ENCODE measurements at places on chromosomes 1 and 21.

- no peak for DNase-seq
These were observed 14.2 kb downstream of the UTP11 start for GRCh38 chr1:38026592-38027200.

DNA sequence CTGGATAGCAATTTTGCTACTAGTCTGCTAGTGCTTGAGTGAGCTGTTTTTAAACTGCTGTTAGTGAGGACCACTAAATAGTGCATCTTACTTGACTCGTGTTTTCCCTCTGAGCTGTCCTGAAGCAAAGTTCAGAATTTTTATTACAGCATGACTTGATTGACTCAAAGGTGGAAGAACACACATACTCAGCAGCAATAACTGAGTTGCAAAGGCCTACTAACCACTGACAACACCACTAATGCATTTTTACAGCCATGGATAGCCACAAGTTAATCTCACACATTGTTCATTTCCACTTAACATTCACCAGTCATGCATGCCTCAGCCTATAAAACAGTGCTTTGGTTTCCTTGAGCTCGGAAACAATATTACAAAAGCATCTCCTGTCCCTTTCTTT, 148.7 kb downstream of the RUNX1 start:
- no peak for DNase-seq

GRCh38 chr1:157007306-157007705, 38.2 kb downstream of the ARHGEF11 start:
- DNase-seq = no peak

- no peak for DNase-seq
These were observed 67.5 kb downstream of the CLIC6 start for GRCh38 chr21:34736116-34736874.

GRCh38 chr1:21608798-21609197, 60.4 kb downstream of the RAP1GAP start:
- DNase-seq = no peak

GRCh38 chr1:39134768-39135333, 69.6 kb upstream of the MACF1 start:
- DNase-seq = no peak

GRCh38 chr1:224632921-224633321, 16.8 kb downstream of the CNIH3 start:
- no peak for DNase-seq

DNA sequence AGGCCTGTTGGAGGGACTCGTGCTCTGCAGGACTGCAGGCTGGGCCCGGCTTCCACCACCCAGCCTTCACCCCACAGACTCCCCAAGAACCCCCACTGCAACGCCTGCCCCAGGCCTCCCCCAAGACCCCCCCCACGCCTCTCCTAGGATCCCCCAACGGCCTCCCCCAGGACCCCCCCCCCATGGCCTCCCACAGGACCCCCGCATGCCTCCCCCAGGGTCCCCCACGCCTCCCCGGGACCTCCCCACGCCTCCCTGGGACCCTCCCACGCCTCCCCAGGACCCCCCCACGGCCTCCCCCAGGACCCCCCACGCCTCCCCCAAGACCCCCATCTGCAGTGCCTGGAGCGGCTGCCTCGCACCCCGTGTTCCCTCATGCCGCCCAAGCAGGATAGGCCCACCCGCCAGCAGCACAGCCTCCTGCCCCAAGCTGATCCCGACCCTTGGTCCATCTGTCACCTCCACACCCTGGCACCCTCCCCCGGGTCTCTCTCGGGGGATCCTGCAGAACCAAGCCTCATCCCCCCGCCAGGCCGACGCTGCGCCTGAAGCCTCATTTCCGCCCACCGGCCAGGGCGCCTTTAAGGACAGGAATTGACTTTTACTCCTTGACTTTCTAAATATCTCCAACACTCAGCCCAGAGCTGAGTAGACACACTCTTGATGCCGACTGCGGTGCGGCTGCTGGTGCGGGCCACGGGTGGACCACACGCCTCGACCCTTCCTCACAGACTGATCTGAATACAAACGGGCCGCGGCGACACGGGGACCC, 14.1 kb upstream of the RNF223 start:
- no peak for DNase-seq

DNA sequence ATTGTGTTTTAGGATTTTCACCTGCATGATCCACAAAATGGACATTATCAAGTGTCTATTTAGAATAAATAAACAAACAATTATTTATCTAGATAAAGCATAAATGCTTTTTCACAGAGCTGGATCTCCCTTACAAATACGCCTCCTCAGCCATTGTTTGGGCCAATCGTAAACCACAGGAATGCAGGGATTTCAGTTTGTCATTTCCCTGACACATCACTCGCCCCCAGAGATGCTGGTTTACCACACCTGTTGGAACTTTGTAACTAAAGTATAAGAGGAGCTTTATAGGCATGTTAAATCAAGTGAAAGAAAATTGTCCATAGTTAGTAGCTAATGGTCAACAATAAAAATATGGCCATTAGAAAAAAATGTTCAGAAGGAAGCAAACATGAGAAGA, 40.3 kb downstream of the GPR88 start:
- no peak for DNase-seq

GRCh38 chr1:150516050-150516591, 569 bp downstream of the FALEC start:
- no peak for DNase-seq

DNA sequence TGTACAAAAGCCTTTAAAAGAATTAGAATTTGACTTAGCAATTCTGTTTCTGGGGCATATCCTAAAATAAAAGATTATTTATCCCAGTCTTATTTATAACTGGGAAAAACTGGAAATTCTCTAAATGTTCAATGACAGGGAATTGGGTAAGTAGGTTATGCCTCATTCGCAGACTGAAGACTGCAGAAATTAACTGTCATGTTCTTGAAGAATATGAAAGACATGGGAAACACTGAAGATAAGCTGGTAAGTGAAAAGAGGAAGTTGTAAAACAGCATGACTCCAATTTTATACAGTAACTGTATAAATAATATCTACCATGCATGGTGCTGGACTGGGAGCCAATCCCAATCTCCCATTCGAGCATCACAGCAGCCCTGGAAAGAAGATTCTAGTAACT, 50.6 kb upstream of the SLC2A1 start:
- DNase-seq = no peak

DNA sequence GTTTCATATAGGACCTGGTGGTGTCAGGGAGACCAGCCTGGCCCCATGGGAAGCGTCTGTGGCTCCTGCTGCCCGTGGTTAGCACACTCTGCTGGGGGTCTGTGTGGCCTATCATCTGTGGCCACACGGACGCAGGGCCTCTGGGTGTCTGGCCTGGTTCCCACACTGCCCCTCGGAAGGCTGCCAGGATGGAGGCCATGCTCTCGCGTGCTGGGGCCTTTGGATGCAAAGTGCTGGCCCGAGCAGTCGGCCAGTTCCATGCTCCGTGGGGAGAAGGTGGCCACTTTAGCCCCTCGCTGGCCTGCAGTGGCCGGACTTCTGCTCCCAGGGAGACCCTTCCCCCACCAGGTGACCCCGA, 20.8 kb upstream of the LRRC3 start:
- no peak for DNase-seq

- no peak for DNase-seq
These were observed 330.0 kb upstream of the PLD5 start for GRCh38 chr1:242854466-242854865.

- no peak for DNase-seq
These were observed 26.4 kb downstream of the CAPN2 start for GRCh38 chr1:223738465-223739365.

DNA sequence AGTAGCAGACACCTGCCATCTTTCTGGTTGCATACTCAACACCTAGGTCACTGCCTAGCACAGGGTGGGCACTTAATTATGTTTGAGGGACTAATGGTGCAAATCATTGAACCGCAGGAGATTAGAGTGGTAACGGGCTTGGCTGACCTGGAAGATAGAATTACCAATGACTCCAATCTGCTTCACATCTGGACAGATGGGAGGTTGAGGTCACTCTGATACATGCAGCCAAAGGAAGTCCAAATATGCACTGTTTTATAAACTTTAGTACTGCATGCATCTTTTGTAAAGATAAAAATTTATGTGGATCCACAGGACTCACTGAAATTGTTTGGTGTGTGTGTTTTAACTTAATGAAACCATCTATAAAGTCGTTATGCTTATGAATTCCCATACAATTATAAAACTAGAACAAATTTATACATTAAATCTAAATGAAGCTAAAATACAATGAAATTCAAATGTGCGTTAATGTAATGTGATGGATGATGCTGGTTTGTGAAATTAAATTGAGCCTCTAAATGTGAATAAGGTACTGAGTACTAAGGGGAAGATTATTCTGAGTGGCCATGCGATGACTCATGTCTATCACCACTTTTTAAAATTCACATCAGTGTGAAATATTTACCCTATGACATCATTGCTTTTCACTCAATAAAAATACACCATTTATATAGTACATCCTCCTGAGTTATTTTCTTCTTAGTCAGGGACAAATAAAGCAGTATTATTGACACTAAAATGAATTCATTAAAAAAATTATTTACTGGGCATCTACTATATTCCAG, 224.7 kb upstream of the FAM78B start:
- no peak for DNase-seq

DNA sequence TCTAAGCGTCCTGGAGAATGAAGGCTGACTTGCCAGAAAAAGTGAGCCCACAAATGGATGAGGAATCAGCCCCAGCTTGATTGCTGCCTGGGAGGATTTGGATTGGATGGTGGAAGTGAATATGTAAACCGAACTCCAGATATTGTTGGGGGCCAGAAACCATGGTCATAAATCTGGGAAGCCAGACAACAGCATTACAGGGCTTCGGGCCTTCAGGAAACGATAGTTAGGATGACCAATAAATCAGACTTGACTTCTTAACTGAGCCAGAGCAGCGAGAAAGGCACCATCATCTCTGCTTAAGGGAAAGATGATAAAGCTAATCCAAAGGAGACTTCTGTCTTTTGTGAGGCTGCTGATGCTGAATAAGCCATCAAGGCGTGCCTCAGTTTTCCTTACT, 26.6 kb downstream of the FAM78B start:
- no peak for DNase-seq

- DNase-seq = no peak
These were observed 136.8 kb upstream of the IRF2BP2 start for GRCh38 chr1:234746798-234747196.

DNA sequence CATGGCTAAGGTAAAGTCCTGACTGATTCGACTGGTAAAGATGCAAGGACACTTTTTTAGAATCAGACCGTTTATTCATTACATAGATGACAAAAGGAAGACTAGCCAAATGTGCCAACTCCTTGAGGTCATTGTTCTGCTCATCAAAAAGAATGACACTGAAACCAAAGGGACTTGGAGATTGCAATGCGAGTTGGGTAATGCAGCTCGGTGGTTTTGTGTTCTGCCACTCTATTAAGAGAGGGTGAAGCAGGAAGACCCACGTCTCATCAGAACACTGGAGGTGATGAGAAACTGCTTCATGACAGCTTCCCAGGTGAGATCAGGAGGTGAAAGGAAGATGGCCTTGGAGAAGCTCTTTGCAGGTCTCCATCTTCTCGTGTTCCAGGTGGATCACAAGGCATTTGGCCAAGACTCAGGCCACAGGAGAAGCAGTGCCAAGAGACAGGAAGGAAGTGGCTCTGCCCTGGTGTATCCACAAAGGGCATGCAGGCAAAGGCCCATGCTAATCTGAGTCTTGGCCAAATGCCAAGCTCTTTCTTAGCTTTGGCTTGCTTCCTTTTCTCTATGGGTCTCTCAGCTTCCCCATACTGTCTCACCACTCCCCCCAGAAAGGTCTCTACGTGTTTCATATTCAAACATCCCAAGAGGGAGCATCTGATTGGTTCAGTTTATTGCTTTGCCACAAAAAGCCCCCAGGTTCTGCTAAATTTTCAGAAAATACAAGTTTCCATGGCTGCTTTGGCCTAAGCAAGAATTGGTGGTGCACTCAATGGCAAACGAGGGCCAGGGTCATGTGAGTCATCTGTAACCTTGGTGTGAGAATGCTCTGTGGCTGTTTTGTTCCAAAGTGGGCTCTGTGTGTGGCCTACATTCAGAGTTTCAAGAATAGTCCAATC, 5.7 kb upstream of the CCT8 start:
- DNase-seq = no peak

DNA sequence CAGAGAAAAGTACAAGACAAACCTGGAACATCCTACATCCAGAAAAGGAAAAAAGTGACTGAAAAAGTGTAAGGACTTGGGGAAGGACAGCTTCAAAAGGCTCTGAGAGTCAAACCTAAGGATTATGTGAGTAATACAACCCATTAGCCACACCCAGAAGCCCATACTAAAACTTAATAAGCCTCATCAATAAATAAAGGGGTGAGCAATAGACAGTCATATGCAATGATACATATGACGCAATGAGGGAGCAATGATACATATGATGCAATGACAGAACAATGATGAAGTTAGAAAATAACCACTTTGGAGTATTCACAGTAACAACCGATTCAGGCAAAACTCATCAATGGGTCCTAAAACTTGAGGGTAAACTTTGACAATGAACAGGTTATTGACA, 50.1 kb downstream of the BRWD1 start:
- DNase-seq = no peak

GRCh38 chr1:118949315-118949714, 38.8 kb downstream of the TBX15 start:
- no peak for DNase-seq

GRCh38 chr1:66330722-66331141, 203.2 kb upstream of the SGIP1 start:
- DNase-seq = no peak

GRCh38 chr1:158285756-158286241, 3.9 kb upstream of the CD1C start:
- DNase-seq = no peak

DNA sequence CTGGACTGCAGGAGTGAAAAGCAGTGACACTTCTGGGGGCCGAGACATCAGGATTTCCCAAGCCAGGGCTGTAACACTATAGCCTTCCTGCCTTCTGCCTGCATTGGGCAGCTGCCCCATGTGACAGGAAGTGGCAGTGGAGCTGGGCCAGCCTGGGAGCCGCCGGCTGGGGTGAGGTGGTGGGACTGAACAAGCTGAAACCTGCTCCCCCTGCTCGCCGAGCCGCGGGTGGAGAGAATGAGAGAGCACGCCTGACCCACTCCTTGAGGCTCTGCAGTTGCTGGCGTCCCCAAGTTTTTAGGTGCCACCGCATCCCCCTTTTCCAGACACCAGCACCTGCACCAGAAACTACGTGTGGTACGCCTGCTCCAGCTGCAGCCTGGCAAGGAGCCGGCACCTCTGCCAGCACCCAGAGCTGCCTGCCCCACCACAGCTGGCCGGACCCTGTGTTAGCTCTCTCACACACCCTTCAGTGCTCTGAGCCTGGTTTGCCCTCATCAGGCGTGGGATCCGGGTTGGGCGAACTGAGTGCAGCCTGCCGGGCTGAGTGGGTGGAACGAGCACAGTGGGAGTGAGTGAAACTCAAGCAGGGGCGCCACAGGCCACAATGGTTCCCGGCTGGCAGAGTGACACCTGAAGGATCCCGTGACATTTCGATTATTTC, 119.4 kb downstream of the AKT3 start:
- no peak for DNase-seq

- DNase-seq = no peak
These were observed 10.5 kb downstream of the TBX15 start for GRCh38 chr1:118977600-118977999.

- DNase-seq = no peak
These were observed 8.1 kb upstream of the IFI44 start for GRCh38 chr1:78641558-78641957.

Data from cortex of kidney (tissue), 1 donor.